CD8-positive, alpha-beta memory T cell (primary cell): ENCODE measurements at places on chromosomes 12 and 14. TPM values are rescaled to one million over a fixed set of nuclear protein-coding genes. Genes with fewer than 3 reads are reported as not detected.

- H3K27ac ChIP-seq, result no peak overlapping the region
- no peak overlapping the region for H3K4me3 ChIP-seq
- H3K4me1 ChIP-seq, result no peaks in the 10 kb centered on the region
- DNase-seq, result no peak
These were observed 28.2 kb upstream of the TMEM233 start for GRCh38 chr12:119565404-119565803.

FLRT2 gene
- not detected for total RNA-seq

TCTN1 gene
- 11.1 TPM for total RNA-seq

DNA sequence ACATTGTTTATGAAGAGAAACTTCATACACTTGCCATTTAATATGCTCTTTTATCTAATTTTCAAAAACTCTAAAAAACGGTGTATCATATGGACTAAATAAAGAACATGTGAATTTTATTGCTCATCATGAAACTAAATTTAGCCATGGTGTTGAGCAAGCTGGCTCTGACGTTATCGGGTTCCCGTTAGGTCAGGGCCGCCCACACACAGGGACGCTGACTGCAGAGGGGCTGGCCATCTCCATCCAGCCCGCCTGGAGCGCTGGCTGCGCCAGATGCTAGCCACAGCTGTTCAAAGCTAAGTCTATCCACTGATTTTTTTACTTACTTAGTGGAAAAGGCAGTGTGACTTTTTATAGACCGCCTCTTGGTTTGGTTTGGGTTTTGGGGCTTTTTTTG is 36.5 kb upstream of the DYNC1H1 start:
- no peak overlapping the region for H3K27ac ChIP-seq
- H3K4me1 ChIP-seq, result no peaks in the 10 kb centered on the region
- DNase-seq, result no peak
- H3K4me3 ChIP-seq, result no peak overlapping the region
- H3K27me3 ChIP-seq, result no peaks in the 10 kb centered on the region
